Muscle of arm (tissue), 14 donors: ENCODE measurements at places on chromosomes 16 and 17.

- DNase-seq = no peak
Observed at GRCh38 chr17:82962163-82962720, 117.2 kb upstream of the METRNL start.

- no peak for DNase-seq
Observed at GRCh38 chr17:45441526-45442310, 9.0 kb upstream of the ARHGAP27 start.

DNA sequence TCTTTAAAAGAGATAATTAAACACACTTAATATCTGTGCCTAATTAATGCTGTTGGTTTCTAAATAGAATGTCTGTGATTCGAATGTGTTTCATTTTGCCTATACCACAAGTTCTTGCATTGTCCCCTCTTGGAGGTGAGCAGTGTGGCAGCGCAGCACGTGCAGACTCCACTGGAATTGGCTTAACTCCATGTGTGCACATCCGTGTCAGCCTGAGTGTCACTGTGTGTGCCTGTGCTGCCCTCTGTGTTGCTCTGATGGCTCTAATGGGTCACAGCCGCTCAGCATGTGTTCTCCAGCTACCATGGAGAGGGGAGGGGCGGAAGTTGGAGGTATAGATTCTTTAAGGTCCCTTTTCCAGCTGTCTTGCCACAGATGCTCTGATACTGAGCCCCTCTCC, 226.6 kb downstream of the SPECC1 start:
- no peak for DNase-seq

GRCh38 chr17:30780343-30780742, 44.1 kb downstream of the CRLF3 start:
- no peak for DNase-seq

GRCh38 chr16:81809567-81809966, 30.5 kb downstream of the PLCG2 start:
- DNase-seq = no peak

GRCh38 chr16:83113317-83113716, 486.5 kb downstream of the CDH13 start:
- DNase-seq = no peak
